GM12891 (cell line): ENCODE measurements at places on chromosomes 6 and 20.

GRCh38 chr6:131828080-131828479 lies 20.3 kb downstream of the ENPP1 start:
- no peak for DNase-seq

DNA sequence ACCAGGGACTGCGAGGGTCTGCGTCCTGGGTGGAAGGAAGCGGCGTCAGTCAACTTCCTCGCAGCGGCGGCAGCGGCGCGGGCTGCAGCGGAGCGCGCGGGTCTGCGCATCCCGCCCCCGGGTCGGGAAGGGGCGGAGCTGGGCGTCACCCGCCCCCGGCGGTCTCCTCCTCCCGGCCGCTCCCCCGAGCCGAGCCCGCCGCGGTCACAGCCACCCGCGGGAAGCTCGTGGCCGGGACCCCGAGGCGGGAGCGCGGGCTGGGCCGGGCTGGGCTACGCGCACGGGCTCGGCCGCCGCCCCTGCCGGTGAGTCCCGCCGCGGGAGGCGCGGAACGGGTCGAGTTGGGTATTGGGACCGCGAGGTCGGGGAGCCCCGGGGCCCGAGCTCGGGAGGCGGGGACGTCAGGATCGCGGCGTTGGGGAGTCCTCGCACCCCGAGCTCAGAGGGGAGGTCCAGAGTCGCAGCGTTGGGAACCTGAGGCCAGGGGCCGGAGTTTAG lies at the start of gene PAQR8:
Gene PAQR8, plus strand, starts transcription at position 207 of the 498 bp plus-strand sequence. CDS start 41,063 bp downstream, outside the sequence.
- DNase-seq: peak; percentile 94

- DNase-seq: no peak
These were observed 38.5 kb upstream of the DEK start for GRCh38 chr6:18302561-18303439.

DNA sequence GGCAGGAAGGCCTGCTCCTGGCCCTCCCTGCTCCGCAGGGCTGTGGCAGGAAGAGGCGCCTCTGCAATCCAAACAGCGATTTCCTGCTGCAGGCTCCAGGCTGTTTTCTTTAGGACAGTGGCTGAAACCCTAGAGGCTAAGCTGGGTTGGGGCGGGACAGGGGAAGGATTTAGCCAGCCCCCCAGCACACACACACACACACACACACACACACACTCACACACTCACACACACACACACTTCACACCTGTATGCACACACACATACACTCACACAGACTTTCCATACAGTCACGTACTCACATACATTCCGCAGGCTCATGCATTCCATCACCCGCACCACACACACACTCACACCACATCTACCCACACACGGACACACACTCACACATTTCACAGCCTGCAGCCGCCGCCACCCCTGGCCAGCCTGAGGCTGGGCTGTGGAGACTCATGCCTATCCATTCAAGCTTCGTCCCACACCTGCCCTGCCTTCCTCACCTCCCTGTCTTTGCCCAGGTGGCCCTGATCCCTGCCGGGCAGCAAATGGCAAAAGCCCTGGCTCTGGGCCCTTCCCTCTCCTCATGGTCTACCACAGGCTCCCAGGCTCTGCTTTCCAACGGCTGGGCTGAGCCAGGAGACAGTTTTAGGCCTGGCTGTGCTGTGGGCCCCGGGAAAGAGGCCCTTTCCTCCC lies 17.9 kb downstream of the MDFI start:
- DNase-seq: no peak

DNA sequence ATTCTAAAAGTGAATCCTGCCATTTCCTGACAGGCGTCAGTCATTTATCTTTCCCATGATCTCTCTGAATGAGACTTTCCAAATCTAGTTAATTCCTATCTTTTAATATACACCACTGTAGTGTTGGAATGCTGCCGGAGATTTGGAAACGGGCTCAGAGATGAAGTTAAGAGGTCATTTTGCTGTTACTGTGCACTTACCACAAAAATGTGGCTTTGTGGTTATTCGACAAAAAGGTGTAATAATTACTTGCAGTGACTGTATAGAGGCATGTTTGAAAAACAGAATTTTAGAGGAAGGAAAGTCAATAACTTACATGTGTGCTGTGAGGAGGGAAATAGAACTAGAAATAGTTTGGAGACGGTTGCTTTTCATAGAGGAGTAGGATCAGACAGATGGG lies 460.2 kb upstream of the BTBD3 start:
- DNase-seq: no peak

GRCh38 chr6:129748212-129748900 lies 38.4 kb upstream of the ARHGAP18 start:
- DNase-seq: no peak

DNA sequence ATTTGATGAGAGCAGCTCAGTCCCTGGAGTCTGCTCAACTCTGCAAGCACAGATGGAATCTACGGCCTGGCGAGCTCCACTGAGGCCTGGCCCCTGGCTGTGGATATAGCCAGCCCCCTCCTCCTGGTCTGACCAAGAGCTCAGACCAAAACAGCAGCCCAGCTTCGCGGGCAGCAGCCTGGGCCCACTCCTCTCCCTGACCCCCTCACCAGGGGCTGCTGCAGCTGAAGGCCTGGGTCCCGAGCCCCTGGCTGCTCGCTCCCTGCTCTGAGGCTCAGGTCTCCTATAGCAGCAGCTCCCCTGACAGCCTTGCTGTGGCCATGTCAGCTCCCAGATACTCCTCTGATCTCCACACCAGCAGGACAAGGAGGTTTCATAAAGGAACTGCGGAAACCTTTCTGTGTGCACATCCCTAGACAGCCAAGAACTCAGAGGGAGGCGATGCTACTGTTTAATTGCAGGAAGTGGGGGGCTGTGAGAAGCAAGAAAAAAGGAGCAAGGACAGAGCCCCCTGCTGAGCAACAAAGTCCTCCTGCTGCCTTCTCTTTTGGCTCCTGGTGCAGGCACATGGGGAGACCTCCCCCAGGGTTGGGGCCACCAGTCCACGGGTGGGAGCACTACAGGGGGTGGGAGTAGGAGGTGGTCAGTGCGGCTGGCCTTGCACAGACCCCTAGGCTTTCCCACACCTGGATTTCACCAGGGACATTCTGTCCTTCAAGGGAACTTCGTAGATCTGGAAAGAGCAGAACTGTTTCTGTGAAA lies 38.7 kb upstream of the CST5 start:
- DNase-seq: no peak

DNA sequence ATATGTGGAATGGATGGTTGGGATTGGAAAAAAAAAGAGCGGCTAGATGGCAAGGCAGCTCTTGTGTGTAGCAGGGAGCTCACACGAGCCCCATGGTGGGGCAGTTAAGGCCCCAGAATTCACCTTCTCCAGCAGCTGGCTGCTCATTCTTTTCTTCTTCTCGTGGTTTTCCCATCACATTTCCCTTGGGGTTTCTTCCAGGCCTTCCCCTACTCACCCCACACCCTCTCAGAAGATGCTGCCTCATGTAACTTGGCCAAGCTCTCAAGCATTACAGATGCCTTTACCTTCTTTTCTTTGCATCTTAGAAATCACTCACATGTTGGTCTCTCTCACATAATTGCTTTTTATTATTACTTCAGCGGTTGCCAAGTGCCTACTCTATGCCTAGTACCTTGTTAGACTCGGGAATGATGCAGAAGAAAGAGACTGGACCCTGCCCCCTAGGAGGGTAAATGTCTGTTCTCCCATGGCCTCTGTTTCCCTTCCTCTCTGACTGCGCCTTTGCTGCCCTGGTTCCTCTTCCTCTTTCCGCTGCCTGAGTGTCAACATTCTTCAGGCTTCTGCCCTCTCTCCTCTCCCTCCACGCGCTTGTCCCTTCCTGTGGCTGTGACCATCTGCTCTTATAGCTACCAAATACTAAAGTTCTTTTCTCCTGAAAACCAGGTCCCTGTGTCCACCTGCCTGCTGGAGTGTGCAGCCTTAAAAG lies 28.6 kb downstream of the PPARD start:
- no peak for DNase-seq

- DNase-seq: no peak
These were observed 41.0 kb downstream of the HM13 start for GRCh38 chr20:31555203-31555775.

DNA sequence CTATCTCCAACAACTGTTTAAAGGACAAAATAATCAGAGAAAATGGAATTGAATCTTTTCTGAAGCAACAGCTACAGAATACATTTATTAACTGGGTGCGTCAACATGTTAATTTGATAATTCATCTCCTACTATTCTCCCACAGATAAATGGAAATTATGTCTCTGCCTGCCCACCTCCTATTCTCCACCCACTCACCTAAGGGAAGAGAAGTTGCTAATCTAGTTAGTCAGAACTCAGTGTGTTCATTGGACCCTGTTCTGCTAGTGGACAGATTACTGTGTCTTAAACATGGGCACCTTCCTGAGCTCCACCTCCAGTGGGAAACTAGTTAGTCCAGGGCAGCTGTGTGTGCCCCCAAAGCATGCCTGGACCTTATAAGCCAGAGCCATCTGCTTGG lies 41.0 kb downstream of the METTL24 start:
- DNase-seq: no peak

GRCh38 chr6:107564589-107564951 lies 74.7 kb downstream of the SOBP start:
- DNase-seq: no peak

DNA sequence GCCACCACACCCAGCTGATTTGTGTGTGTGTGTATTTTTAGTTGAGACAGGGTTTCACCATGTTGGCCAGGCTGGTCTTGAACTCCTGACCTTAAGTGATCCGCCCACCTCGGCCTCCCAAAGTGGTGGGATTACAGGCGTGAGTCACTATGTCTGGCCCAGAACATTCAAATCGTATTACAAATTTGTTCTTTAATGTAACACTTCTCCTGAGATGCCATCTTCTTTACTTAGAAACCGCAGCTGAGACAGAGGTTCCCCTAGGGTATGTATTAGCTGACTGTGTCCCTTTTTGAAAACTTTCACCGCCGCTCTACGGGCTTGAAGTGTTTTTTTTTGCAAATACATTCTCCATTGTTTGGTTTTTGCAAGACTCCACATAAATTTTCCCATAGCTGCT lies 62.6 kb downstream of the TOX2 start:
- no peak for DNase-seq

- no peak for DNase-seq
These were observed 19.7 kb upstream of the GTSF1L start for GRCh38 chr20:43746344-43747137.

DNA sequence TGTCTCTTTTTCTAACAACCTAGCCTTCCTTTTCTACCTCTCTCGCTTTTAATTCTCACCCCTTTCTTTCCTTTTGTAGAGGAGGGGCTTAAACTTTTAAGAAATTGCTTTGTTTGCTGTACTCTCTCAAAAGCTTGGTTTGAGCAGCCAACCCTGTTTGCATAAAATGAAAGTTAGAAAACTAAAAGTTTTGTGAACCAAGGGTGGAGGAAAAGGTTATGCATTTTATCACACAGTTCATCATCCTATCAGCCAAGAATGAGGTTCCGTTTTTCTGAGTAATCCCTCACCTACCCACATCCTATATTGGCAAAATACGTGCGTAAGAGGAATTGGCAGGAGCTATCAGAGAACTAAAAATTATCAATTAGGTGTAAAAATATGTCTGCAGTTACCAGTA lies 42.8 kb upstream of the LOC128125822 start:
- no peak for DNase-seq

- DNase-seq: no peak
These were observed 118.8 kb downstream of the ZMYND8 start for GRCh38 chr20:47237715-47238114.

GRCh38 chr6:40376113-40376650 lies 211.0 kb downstream of the LRFN2 start:
- DNase-seq: no peak

- no peak for DNase-seq
These were observed 50.7 kb downstream of the CLIC5 start for GRCh38 chr6:45965007-45965406.

GRCh38 chr6:63272397-63272796 lies 47.4 kb downstream of the LGSN start:
- DNase-seq: no peak

DNA sequence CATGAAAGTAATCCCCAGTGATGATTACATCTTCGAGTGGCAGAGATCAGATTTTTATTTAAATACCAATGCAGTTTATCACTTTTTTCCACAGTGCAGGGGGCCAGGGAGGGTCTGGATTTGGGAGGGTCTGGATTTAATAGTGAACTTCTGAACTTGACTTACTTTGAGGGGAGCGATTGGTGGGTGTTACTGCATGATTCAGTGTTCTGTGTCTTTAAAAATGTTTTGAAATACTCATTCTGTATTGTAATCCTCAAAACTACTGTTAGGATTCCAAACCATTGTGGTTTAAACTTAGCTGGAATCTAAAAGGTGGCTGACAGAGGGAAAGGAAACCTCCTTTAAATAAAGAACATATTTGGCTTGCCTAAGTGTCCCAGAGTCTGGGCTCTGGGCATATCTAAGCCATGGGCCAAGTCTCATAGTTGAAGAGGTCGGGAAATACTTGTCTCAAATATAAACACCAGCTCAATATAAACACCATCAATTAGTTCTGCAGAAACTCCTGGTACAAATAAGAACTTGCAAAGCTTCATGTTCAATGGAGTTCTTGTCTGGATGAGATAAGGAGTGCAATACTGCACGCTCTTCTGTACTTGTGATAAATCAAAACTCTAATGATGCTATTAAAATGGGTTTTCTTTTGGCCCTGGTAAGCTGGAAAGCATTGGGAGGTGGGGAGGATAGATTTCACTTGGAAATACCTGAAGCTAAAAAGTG lies 14.4 kb downstream of the JARID2 start:
- DNase-seq: no peak

DNA sequence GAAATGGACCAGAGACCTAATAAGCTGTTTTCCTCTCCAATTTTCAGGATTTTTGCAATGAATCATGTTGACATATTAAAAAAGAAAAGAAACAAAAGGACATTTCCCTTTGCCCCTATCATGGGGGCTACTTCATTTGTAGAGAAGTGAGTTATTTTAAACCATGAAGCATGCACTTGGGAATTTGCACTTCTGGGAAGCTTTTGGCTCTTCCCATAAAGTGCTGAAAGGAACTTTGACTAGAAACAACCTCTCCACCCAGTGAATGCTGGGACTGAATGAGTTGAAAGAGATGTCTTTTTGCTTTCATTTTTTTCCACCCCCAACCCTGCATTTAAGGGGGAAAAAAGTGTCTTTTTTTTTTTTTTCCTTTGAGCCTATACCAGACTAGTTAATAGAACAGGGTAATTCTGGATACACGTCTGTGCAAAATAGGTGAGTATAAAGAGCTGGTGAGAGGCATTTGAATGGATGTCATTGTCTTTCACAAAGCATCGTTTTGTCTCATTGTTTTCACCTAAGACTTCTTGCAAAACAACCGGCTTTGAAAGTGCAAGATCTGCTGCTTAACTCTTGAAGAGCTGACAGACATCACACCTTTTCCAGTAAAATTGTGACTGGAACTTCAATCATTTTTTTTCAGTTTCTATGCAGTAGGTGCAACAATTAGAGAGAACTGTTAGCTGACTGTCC lies 138.7 kb upstream of the BACH2 start:
- no peak for DNase-seq

DNA sequence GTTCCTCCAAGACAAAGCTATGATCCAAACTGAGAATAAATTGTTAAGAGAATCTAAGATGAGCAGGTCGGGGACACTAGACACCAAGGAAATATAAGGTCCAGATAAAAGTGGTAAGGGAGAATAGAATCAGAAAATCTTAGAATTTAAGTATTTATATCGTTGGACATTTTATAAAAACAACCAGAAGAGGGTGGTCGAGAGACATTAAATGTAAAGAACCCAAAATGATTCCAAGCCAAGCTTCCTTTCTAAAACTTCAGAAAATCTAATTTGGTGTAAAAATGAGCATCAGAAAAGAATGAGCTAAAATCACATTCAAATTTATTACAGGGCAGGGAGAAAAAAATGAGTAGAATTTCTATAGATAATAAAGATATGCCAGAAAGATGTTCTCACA lies 97.8 kb upstream of the OGFRL1 start:
- no peak for DNase-seq
